GM12892 (cell line): ENCODE measurements at places on chromosomes 7 and 10.

- no peak for DNase-seq
Observed at GRCh38 chr7:86965727-86966120, 93.7 kb downstream of the ELAPOR2 start.

DNA sequence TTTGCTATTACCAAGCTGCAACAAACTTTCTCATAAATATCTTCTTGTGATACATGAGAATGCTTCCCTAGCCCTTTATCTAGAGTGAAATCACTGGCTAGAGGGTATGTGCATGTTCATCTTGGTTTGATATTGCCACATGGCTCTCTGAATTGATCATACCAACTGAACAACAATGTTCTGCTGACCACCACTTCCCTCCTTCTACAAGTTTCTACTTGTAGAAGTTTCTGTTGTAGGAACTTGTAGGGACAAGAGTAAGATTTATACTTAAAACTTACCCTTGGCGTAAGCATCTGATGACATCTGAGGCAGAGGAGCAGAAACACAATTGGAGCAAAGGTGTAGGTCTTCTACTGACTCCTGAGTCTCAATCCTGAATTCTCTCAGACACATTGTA is 86.3 kb upstream of the FAM13C start:
- DNase-seq: no peak

GRCh38 chr7:11300241-11300640 is 326.6 kb downstream of the PHF14 start:
- no peak for DNase-seq

GRCh38 chr10:112082120-112082519 is 101.4 kb downstream of the GPAM start:
- no peak for DNase-seq

DNA sequence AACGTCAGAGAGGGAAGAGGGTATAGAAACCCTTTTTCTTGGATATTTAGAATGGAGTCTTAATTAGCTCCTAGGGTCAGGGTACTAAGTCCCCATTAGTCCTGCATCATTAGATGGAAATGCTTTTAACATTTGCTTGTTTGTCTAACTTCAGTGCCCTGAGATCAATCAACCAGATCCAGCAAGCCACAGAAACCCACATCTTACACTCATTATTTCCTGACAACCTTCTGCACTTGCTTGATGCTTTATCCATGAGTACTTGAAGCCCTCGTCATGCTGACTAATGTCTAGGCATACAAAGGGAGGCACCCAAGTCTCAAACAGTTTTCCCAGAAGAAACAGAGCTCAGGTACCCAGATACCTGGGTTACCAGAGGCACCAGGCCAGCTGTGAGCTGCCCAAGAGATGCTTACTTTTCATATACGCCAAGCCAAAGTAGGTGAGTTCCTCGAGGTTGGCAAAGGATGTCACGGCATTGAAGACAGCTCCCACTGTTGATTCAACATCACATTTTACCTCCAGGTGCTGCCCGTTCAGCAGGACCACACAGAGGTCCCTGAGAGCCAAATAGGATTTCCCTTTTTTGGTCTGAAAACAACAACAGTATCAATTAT is 42.7 kb downstream of the FRMPD2 start:
- DNase-seq: no peak

GRCh38 chr7:69122953-69123352 is 475.3 kb upstream of the AUTS2 start:
- no peak for DNase-seq

DNA sequence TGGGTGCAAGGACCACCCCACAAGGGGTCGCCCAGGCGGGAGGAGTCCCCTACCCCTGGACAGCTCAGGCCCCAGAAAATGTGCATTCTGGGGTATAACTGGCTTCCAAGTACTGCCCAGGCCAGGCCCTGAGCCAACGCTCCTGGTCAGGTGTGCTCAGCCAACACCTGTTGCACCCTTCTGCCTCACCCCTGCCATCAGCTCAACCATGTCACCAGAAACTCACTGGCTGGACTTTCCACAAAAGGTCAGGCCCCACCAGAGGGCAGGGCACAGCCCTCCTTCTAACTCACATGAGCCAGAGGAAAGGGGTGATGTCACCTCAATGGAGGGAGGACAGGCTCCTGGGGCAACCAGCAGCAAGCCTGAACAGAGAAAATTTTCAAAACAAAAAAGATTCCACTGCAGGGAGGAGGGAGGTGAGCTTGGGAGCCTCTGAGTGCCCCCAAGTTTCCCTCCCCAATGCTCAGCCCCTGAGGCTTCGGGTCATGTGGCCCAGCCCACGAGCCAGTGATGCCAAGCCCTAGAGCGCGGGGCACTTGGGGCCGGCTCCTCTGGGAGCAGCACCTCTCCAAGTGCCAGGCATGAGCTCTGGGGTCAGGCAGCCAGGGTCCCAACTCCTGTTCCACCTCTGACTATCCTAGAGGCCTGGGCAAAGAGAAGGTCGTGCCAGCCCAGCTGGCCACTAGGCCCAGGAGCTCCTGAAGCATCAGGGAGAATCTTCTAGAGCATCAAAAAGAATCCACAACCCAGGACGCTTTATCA is 2.2 kb downstream of the OGDHL start:
- no peak for DNase-seq

GRCh38 chr10:95133016-95133752 is 60.9 kb upstream of the ACSM6 start:
- peak; percentile 15 for DNase-seq

- DNase-seq: no peak
Observed at GRCh38 chr10:120403109-120403508, 53.9 kb upstream of the PLPP4 start.

GRCh38 chr10:79438021-79438698 is 7.3 kb downstream of the ZCCHC24 start:
- DNase-seq: no peak

DNA sequence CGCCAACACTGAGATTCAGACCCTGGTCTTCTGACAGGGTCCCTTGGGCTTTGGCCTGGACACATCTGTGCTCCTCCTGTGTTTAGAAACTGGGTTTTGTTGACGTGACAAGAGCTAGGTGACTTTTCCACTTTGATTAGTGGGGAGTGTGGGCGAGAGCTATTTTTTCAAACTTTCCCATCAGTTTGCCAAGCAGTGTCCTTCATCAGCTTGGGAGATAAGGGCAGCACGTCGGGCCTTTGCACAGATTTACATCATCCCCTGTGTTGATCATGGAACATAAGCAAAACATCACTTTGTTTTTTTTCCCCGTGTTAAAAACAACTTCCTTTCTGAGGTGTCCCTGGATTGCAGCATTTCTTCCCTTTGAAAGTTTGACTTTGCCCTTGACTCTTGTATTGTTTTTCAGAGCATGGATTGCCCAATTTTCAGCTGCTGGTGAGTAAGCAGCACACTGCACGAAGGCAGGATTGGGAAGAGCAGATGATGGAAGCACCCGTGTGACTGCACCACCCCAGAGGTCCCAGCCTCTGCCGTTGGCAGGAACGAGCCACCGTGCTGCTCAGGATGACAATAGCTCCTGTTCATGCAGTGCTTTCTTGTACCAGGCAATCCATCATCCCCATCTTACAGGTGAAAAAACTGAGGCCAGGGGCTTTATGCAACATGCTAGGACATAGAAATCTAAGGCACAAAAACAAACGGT is 6.4 kb upstream of the IGFBP1 start:
- DNase-seq: no peak

- DNase-seq: no peak
Observed at GRCh38 chr10:88389456-88389855, 193.7 kb downstream of the RNLS start.

GRCh38 chr7:142513178-142513955 is 235.9 kb upstream of the PRSS1 start:
- DNase-seq: no peak

DNA sequence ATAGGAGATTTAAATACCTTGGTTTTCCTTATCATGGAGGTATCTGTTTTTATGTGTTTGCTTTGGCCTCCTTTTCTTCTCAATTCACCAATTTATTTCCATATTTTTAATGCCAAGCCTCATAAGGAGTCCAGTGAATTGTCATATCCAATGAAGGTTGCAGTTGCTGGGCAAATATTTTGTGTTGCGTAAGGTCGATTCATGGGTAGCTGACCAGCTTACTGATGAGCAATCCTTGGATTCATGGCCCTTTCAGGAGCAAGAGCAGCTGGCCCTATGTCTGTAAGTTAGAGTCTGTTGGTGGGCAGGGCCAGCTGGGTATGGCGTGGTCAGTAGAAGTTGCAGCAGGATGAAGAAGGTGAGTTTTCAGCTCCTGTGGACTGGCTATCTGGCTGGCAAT is 182.9 kb downstream of the PFKFB3 start:
- DNase-seq: no peak

- DNase-seq: no peak
Observed at GRCh38 chr10:80070057-80070456, 8.4 kb upstream of the TMEM254 start.

GRCh38 chr7:151552352-151553028 is 32.8 kb upstream of the RHEB start:
- no peak for DNase-seq

DNA sequence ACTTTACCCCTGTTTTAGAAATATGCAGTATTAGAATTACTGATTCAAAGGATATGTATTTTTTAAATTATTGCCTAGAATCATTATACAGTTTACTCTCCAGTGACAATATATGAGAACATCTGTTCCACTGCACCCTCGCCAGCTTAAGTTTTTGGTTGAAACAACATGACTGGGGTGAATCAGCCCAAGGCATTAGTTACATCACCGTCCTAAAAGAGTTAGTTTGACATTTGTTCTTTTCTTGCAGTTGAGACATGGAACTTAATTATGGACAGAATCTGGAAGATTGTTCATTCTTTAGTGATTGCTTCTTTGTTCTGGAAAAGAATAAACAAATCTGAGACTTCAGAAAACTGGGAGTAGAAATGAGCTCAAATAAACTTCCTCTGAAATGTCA is 167.3 kb upstream of the DKK1 start:
- no peak for DNase-seq

DNA sequence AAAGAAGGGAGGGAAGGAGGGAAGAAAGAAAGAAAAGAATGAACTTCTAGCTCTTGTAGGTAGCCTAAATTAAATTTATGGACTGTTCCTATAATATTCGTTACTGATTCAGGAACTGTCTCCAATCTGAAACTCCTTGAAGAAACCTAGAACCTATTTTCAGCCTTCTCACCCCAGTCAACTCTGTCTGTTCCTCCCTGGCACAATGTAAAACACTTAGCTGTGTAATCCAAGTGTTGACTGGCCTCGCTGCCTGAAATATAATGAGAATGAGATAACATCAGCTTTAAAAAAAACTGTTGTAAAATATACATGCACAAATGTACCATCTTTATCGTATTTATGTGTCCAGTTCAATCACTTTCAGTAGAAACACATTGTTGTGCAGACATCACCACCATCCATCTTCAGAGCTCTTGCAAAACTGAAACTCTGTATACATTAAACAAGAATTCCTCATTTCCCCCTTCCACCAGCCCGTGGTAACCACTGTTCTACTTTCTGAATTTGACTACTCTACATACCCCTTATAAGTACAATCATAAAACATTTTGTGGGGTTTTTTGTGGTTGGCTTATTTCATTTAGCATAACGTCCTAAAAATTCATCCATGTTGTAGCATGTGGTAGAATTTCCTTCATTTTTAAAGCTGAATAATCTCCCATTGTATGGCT is 6.3 kb upstream of the C7orf33 start:
- DNase-seq: no peak

- no peak for DNase-seq
Observed at GRCh38 chr7:75843613-75844116, 30.1 kb upstream of the CCL24 start.

- no peak for DNase-seq
Observed at GRCh38 chr7:110766864-110767263, 324.1 kb upstream of the LRRN3 start.

- DNase-seq: no peak
Observed at GRCh38 chr10:111142092-111142768, 65.4 kb downstream of the ADRA2A start.
